ENCODE measurements at places on chromosomes 3 and 15.

- no peak for DNase-seq
These were observed 7.7 kb downstream of the CRABP1 start for GRCh38 chr15:78347586-78348543.

GRCh38 chr15:69656271-69657030, 203.8 kb downstream of the RPLP1 start:
- no peak for DNase-seq

- DNase-seq = no peak
These were observed 37.0 kb upstream of the CASR start for GRCh38 chr3:122146466-122146865.

- DNase-seq = no peak
These were observed 304.9 kb downstream of the FGF12 start for GRCh38 chr3:192422321-192422996.

GRCh38 chr3:32383136-32383711, 8.4 kb upstream of the CMTM7 start:
- DNase-seq = no peak

DNA sequence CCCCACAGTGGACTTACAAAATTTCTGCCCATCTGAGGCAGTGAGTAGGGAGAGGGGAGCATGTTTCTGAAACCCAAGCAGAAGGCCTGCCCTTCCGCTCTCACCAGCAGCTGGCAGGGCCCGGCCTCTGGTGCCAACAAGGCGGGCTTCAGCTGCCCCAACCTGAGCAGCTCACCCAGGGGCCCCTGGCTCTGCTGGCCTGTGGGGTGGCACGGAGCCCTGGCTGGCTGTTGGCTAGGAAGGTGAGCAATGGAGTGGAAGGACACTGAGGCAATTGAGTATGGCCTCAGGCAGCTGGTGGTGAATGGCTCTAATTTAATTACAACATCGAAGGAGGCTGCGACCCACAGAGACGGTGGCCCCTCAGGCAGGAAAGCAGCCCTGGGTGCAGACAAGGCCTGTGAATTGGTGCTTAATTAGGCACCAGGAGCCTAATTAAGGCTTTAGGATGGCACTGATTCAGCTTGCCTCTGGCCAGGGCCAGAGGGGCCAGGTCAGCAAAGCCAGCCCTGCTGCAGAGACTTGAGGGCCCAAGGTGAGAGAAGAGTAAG, 60.9 kb downstream of the ST8SIA2 start:
- no peak for DNase-seq

GRCh38 chr15:80584973-80585525, 110.1 kb upstream of the ABHD17C start:
- DNase-seq = no peak

- peak; percentile 48 for DNase-seq
These were observed 39.7 kb downstream of the SPATA12 start for GRCh38 chr3:57100046-57100695.

DNA sequence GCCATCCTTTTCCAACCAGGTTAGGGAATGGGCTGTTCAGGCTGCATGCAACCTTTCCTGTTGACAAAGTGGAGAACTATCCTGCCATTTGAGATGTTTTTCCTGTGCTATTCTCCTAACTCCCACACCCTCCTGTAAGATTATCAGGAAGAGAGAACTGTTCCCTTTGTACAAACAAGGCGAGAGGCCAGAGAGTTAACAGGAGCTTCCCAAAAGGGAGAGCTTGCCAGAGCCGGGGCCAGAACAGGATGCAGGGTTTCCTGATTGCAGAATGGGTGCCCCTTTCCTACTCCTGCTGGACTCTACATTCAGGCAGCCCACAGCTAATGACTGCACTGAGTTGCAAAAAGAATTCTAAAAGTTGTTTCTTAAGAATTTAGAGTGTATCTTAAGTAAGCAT, 17.1 kb downstream of the PML start:
- DNase-seq = no peak

DNA sequence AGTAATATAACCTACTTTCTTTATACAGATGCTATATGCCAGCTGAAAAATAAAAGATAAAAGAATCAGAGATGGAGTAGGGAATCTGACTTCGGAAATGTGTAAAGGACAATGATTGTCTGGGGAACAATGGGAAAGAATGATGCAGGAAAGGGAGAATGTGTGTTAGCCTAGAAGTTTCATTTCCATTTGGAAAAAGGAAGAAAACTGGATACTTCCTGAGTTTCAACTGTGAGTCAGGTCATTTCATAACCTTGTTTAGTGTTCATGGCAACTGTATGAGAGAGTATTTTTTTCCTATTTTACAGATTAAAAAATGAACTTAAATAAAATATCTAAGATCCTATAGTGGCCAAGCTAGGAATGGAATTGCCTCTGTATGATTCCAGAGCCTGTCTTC, 261.3 kb upstream of the NECTIN3 start:
- DNase-seq = no peak

GRCh38 chr3:106345353-106346027, 476.7 kb upstream of the CBLB start:
- DNase-seq = no peak
